ENCODE measurements at places on chromosomes 5 and 9. TPM values are rescaled to one million over a fixed set of nuclear protein-coding genes. Genes with fewer than 3 reads are reported as not detected.

SLC25A2 gene
- not detected for total RNA-seq

C5orf58 gene
- total RNA-seq: not detected

CDH18 gene
- total RNA-seq: not detected

DMRT3 gene
- total RNA-seq: not detected

ZFP37 gene
- 5.1 TPM for total RNA-seq

RARS1 gene
- 111 TPM for total RNA-seq
